T47D (cell line): ENCODE measurements at places on chromosomes 5 and 9.

GRCh38 chr5:74205767-74206578, 434.6 kb downstream of the ENC1 start:
- no peak for DNase-seq

DNA sequence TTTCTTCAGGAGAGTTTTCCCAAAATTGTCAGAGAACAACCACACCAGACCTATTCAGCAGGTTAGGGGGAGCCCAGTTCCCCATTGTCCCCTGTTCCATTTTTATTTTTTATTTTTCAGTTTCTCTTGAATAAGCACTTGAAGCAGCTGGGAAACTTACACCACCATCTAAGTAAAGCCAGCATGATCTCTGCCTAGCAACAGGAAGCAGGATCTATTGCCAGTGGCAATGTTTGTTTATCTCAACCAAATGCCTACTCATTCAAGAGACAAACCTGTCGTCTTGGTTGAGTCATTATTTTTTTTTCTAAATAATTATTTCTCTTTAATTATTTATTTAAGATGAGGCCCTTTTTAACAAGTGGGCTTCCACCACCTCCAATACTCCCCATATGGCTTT, 379.3 kb downstream of the PLK2 start:
- peak; percentile 80 for DNase-seq

DNA sequence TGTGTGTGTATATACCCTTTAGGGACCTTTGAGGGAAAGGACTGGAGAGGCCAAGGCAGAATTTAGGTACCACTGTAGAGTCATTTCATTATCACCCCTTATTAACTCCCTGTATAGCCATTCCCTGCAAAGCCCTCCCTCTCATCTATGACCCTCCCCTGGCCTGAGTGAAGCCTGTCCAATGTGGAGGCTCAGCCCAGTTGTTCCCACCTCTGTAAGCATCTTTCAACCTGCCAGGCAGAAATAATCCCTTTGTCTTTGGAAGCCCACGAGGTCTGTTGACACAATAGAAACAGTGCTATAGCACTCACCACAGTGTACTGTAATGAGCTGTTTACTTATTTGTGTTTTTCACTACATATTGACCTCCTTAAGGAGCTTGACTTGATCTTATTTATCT, 88.5 kb upstream of the SEMA6A start:
- DNase-seq = no peak

- DNase-seq = no peak
Observed at GRCh38 chr9:130665029-130665430, 636 bp downstream of the PRDM12 start.

DNA sequence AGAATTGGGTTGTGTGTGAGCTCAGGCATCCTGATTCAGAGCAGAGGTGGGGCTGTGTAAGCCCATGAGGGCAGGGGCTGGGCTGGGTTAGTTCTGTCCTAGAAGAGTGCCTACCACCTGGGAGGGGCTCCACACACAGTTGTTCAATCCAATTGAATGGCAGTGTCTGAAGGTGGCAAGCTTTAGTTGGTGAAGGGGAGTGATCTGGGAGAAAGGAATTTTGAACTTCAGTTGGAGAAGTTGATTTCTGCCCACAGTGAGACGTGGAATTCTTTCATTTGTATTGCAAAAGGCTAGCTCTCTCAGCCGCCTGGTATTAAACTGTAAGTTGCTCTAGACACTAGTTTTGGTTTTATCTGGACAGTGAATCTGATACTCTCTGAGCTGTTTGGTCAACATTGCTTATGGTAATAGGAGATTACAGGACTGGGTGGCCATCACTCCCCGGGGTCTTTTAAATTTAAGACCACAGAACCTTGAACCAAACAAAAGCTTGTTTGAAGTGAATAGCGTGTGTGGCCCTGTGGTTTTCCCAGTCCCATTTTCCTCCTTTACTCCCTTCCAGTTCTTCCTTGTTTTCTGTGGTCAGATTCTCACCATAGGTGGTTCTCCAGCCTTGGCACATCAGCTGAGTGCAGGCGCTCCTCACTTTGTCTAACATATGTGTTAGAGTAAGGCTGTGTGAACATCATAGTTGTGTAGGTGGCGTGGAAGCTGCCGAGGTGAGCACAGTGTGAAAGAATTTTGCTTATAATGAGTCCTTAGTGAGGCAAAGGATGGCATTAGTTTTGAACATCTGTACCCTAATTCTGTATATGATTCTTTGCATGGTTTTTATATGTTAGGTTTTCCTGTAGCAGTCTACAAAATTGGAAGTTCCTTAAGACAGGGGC, 78.0 kb downstream of the ARHGAP26 start:
- no peak for DNase-seq

GRCh38 chr9:9395539-9395938, 1217.3 kb downstream of the PTPRD start:
- DNase-seq = no peak

DNA sequence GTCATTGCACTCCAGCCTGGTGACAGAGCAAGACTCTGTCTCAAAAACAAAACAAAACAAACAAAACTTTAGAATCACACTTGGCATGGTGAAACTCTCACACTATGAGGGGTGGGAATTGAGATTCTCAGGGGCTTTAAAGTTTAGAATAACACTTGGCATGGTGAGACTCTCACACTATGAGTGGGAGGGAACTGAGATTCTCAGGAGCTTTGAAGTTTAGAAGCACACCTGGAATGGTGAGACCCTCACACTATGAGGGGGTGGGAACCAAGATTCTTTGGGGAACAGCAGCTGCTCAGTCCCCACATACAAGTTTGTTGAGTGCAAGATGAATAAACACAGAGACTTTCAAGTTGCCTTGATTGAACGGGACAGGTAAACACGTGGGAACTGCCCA, 149.4 kb downstream of the HSD17B3 start:
- DNase-seq = no peak

DNA sequence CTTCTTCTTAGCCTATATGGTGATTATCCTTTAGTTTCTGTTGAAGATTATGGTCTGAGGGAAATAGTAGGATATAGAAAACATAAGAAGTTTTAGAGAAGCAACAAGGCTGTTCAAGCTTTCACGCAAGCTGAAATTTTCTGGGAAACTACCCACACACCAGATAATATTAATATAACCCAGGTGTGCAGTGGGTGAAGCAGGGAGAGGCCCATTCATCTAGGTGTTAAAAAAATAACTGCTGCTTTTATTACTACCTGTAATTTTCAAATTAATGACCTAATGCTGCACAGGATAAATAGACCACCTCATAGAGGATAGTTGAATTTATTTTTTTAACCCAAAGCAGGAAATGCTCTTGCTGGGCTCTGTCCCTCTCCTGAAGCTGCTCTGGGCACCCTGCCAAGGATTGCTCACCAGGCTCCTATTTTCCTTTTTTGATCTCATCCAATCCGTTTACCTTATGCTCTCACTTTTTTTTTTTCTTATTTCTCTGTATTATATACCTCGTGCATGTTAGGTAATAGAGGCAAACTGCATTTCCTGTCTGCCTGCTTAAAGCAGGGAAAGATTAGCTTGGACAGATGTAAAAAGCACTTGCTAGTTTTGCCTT, 124.3 kb upstream of the SLC12A2 start:
- DNase-seq = no peak

DNA sequence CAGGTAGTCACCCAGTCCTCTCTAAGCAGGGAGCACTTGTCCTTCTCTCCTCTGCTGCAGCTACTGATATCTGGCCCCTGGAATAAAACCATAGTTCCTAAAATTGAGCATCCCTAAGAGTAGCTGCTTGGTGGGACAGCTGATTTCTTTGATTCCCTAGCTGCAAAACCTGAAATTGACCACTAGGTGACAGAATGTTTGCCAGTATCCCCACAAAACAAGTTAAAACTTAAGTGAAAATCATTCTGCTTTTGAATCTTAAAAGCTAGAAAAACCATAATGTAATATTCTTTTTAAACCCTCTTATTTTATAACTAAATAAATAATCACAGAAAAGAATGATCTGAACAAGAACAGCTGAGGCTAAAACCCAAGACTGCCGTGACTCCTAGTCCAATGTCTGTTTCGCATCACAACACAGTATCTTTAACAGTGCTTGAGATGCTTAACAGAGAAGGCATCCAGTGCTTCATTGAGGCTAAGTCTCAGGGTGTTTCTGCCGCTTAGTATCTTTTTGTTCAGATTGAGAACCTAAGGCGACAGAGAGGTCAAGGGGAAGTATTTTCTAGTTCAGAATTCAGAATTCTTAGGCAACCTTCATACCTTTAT, 24.4 kb upstream of the TAL2 start:
- no peak for DNase-seq

- no peak for DNase-seq
Observed at GRCh38 chr5:124740991-124741583, 5.4 kb downstream of the ZNF608 start.

DNA sequence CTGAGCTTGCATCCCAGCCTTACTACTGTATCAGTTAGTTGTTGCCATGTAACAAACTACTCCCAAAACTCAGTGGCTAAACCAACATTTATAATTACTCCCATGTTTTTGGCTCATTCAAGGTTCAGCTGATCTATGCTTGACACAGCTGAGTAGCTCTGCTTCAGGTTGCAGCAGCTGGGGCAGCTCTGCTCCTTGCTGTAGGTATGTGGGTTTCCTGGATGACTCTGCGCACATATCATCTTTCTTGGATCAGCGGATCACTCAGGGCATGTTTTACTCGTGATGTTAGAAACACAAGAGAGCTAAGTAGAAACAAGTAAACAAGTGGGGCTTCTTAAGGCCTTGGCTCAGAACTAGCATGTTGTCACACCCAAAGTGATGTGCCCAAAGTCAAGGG, 15.1 kb downstream of the TEK start:
- DNase-seq = no peak

- DNase-seq = no peak
Observed at GRCh38 chr5:33114361-33114760, 326.4 kb upstream of the TARS1 start.

GRCh38 chr9:87594194-87594593, 96.5 kb downstream of the DAPK1 start:
- no peak for DNase-seq

DNA sequence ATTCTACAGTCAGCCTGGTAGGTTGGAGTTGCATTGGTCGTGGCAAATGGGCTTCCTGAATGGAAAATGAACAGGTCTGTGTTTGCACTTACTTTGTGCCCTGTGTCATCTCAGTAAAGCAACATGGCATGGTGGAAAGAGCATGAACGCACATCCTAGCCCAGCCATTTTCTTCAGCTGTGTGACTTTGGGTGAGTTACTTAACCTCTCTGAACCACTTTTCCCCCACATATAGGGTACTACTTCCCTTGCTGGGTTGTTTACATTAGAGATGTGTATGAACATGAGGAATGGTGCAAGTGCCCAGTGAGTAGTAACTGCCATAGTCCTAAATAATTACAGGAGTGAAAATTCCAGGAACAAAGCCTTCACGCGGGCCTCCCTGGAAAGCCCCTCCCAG, 83.6 kb downstream of the MVB12B start:
- DNase-seq = no peak

GRCh38 chr9:116608064-116608463, 79.0 kb upstream of the TRIM32 start:
- DNase-seq = no peak

DNA sequence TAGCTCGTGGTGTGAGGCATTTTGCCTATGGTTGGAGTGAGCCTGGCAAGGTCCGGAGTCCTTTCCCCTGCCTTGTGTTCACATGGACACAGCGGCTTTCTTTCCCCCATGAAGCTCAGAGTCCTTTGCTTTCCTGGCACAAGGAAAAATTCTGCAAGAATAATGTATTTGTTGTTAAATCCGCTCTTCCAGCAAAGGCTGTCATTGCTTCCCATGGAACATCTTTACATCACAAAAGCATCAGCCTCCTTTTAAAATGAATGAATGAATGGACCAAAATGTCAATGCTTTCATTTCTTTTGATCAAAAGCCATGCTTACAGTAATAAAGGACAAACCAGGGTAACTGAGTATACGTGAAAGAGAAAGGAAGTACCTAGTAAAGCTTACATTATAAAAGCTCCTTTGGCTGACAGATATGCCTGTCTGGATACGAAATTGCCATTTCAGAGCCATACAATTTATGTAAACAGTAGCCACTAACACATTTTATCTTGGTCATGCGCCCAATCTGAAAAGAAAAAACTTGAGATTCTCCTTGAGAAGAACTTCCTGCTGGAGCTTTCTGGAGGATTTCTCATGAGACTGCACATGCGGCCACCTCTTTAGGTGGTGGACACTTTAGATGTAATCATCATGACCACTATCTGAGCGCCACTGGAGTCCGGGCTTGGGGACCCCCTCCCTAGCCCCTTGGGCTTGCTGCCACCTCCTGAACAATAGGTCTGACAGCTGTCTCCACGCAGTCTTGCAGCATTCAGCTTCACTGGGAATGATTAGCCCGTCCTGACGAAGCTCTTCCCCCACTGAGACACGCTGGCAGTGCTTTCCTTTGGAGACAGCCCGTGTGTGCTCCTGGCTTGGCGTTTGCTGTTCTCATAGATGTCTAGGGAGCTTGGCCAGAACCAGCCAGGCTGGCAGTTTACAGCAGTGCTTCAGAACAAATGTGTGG, 355.9 kb downstream of the ADAMTS6 start:
- DNase-seq = no peak

GRCh38 chr5:167993771-167994170, 297.7 kb upstream of the WWC1 start:
- no peak for DNase-seq

- DNase-seq = no peak
Observed at GRCh38 chr9:135617991-135618411, 21.3 kb downstream of the GLT6D1 start.

DNA sequence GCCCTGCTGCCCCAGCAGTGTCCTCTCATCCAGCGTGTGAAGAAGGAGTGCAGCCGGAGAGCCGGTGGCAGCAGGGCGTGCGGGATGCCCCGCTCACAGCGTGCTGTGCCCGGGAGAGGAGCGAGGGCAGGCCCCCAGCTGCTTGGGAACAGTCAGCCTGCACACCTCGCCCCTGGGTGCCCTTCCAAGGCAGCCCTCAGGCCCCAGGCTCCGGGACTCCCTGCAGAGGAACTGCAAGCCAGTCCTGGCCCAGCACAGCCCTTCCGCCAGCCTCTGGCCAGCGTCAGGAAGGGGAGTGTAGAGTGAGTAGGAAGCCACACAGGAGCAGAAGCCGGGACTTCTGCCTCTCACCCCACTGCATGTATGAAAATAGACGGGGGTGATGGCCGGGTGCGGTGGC, 43.5 kb downstream of the ADAMTS2 start:
- DNase-seq = no peak

DNA sequence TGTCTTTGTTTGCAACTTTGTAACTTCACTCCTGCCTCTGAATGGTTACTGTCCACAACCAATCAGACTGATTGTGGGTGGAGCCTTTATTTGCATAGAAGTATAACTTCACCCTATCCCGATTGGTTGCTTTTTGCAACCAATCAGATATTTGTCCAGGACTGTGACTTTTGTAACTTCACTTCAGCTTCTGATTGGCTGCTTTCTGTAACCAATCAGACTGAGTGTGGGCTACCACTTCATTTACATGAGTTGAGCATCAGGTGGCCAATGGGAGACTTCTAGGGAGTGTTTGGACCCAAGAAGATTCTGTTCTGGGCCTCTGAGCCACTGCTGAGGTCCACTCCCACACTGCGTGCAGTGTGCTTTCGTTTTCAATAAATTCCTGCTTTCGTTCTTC, 1810.7 kb upstream of the CDH6 start:
- DNase-seq = peak; percentile 88

GRCh38 chr5:54457094-54457862, 1.8 kb downstream of the HSPB3 start:
- peak; percentile 23 for DNase-seq

- DNase-seq = no peak
Observed at GRCh38 chr9:7144265-7145046, 386.7 kb downstream of the KDM4C start.

- no peak for DNase-seq
Observed at GRCh38 chr5:176943816-176944215, 44.7 kb upstream of the HK3 start.

GRCh38 chr5:78467752-78468357, 107.4 kb downstream of the SCAMP1 start:
- DNase-seq = peak; percentile 18

- no peak for DNase-seq
Observed at GRCh38 chr9:3528451-3528850, 2.6 kb upstream of the RFX3 start.
